A172 (cell line): ENCODE measurements at places on chromosomes 13 and 19. TPM values are rescaled to one million over a fixed set of nuclear protein-coding genes. Genes with fewer than 3 reads are reported as not detected.

DNA sequence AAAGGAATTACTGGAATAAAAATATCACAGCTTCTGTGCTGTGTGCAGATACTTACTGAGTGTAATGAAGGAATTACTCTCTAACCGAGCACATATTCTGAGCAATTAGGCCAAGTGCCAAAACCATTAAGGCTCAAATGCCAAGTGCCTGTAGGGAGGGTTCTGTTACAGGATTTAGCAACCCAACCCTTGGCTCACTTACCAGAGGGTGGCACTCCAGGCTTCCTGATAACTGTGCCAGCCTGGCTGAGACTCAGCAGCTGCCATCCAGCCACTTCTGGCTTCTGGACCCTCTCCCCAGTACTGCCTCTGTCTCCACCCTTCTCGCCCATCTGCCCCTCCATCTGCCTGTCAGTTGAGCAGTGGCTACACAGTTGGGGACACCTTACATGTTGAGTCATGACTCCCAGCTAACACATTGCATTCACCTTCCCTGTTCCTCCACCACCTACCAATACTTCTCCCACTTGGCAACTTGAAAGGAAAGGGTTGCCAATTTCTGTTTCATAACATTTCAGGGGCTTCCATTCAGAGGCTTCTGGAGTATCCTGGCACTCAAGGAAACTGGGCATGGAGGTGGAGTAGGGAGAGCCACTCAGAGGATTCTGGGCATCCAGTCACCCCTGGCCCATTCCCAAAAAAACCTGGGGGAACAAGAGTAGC is 110.5 kb downstream of the COG6 start:
- DNase-seq = no peak

FGF9 gene
- total RNA-seq = not detected in 2 replicates

DNA sequence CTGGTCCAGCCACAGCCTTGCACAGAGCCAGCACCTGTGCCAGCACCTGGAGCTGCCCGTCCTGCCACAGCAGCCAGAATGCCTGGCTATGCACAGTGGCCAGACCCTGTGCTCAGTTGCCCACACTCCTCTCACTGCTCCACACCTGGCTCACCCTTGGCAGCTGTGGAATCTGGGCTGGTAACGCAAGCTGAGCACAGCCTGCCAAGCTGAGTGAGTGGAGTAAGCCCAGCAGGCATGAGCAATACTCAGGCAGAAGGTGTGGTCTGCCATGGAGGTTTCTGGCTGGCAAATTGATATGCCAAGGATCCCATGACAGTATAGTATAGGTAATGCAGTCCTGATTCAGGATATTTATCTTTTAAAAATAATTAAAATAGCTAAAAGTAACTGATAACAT is 122.2 kb downstream of the PCDH9 start:
- no peak for DNase-seq

GRCh38 chr13:46595136-46595884 is 42.3 kb downstream of the LRCH1 start:
- DNase-seq = peak; percentile 21

DNA sequence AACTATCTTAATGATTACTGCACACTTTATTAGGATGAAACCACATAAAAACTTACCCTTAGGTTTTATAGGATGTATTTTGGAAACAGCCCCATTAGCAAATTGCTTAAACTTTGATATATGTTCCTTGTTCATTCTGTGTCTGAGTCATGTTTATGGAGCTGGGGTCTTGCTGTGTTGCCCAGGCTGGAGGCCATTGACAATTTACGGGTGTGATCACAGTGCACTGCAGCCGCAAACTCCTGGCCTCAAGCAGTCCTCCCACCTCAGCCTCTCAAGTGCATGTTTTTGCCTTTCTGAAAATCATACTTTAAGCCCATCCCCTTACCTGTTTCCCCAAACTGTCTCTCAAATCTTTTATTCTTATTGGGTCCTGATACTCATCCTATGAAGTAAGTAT is 5.2 kb upstream of the CHAMP1 start:
- no peak for DNase-seq

DNA sequence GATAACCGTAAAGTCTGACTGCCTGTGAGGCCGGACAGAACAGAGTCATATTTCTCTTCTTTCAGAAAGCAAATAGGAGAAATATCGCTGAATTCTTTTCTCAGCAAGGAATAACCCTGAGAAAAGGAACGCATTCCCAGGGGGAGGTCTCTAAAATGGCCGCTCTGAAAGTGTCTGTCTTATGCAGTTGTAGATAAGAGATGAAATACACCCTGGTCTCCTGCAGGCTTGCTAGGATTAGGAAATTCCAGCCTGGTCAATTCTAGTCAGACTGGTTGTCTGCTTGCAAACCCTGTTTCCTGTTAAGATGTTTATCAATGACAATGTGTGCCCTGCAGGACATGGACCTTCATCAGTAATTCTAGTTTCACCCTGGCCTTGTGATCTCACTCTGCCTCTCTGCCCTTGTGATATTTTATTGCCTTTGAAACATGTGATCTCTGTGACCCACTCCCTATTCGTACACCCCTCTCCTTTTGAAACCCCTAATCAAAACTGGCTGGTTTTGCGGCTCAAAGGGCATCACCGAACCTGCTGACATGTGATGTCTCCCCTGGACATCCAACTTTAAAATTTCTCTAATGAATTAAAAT is 934.8 kb upstream of the SPRY2 start:
- no peak for DNase-seq

- DNase-seq = no peak
These were observed 6.1 kb downstream of the SAFB start for GRCh38 chr19:5628919-5629481.

OLFM2 gene
- 0.77 and 2.2 TPM in 2 replicates for total RNA-seq

DNA sequence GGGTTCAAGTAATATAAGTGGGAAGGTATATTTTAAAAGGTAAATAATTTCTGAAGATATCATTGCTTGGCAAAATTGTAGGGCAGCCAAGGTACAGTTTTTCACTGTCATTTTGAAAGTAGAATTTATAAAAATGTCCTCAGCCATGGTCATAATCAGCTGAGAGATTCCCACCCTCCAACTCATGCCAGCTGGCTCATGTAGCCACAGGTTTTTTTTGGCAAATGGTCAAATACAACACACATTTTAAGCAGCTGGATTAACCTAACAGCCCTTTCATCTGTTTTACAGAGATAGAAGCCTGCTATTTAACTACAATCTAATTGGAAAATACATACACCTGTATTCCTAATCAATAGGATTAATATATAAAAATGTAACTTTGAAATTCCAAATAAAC is 619.2 kb upstream of the SGCG start:
- no peak for DNase-seq
